NCI-H510A (cell line): ENCODE measurements at places on chromosomes 3 and 15.

- DNase-seq = no peak
Observed at GRCh38 chr3:53721187-53722119, 124.8 kb downstream of the CHDH start.

DNA sequence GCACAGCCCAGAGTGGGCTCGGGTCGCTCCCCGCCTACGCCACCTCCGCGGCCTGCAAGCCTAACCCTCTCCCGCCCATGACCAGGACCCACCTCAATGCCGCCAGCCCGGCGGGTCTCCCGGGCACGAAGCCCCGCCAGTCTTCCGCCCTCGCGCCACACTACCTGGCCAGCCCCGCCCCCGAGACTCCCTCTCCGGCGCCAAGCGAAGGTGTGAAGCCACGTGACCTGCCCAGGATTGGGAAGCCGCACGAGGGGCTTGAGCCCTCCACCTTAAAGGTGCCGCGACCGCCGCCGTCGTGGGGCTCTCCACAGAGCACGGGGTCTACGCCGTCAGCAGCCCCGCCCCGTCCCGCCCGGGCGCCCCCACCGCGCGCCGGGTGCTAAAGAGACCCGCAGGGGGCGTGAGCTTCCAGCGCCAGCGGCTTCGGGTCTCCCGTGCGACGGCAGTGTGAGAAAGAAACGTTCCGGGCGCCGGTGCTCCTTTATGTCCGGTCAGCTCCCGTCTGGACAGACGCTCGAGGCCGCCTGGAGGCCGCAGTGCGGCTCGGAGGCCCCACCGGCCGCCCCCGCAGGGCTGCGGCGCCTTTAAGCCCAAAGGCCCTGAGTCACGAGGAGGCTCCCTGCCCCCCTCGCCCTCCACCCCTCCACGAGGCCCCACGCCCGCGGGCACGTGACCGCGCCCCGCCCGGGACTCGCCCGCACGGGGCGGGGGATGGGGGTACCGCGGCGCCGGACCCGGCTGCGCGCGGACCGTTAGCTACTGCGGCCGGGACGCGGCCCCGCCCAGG is at the start of gene CPEB1:
CPEB1 (minus strand) TSS at position 319 of the 790 bp plus-strand sequence. CDS start 18,904 bp downstream, outside the sequence.
- no peak for DNase-seq

- DNase-seq = no peak
Observed at GRCh38 chr3:151228666-151229040, 25.6 kb upstream of the GPR171 start.

DNA sequence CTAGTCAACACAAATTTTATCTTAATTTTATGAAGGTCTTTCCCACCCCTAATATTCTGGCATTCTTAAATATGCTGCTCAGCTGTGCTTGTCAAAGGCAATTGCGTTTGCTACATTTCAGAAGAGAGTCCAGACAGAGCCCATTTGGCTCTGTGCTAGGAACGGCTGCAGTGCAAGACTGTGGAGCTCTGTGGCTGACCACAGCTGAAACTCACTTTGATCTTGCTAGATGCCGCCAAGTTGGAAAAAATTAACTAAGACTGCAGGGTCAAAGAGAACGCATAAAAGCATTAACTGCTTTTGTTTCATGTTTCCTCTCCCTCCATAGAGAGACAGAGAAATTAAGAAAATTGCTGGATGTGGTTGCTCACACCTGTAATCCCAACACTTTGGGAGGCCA is 7.6 kb upstream of the PPP1R2 start:
- DNase-seq = no peak

GRCh38 chr3:30611613-30612436 is 5.4 kb downstream of the TGFBR2 start:
- DNase-seq = no peak

- no peak for DNase-seq
Observed at GRCh38 chr3:126501054-126501453, 16.5 kb downstream of the UROC1 start.

DNA sequence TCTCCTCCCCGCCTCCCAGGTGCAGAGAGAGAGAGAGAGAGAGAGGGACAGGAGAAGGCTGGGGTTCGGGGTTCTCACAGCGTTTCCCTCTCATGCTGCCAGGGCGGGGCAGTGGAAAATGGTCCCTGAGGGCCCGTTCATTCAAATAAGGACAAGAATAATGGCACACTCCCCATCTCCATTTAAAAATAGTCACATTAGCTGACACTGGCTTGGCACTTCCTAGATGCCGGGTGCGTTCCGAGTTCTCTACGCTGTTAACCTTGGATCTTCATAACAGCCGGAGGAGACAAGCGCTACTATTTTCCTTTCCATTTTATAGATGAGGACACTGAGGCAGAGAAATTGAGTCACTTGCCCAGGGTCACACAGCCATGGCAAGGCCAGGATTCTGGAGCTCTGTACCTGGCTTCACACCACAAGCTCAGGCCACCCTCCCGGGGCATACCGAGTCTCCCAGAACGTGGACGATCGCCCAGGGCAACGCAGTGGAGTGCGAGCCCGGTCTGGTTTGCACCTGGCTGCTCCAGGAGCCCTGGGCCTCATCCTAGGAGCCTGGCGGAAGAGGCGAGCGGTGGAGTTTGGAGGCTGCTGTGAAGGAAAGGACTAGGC is 608 bp upstream of the SLC6A6 start:
- no peak for DNase-seq

- DNase-seq = no peak
Observed at GRCh38 chr3:72041076-72041475, 256.1 kb upstream of the PROK2 start.

GRCh38 chr15:69720536-69720935 is 267.9 kb downstream of the RPLP1 start:
- no peak for DNase-seq

GRCh38 chr3:182183716-182184430 is 472.1 kb downstream of the SOX2 start:
- no peak for DNase-seq

GRCh38 chr3:155350571-155350970 is 57.1 kb upstream of the STRIT1 start:
- DNase-seq = no peak

GRCh38 chr3:129560269-129560787 is 17.4 kb downstream of the H1-8 start:
- DNase-seq = no peak

- DNase-seq = no peak
Observed at GRCh38 chr3:48084929-48085328, 68.7 kb upstream of the MAP4 start.

- no peak for DNase-seq
Observed at GRCh38 chr15:40046721-40047414, 7.9 kb upstream of the SRP14 start.

- DNase-seq = no peak
Observed at GRCh38 chr3:11556851-11557644, 86.7 kb downstream of the VGLL4 start.

DNA sequence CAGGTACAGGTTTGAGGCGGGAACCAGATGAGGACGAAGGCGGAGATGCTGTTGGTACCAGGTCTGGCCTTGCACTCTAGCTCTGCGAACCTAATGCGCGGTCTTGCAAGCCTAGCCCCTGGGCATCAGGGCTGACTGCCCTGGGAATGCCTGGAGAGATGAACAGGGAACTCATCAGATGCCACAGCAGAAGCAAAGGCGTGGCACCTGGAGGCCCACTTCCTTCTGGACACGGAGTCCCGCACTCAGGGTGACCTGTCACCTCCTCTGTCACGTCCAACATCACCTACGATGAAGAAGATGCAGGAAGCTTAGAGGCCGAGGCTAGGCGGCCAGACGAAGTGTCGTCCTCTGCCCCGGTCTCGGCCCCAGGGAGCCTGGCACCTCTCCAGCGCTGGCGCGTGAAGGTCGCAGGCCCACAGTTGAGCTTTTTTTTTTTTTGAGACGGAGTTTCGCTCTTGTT is 9.4 kb downstream of the RPLP1 start:
- DNase-seq = no peak

- no peak for DNase-seq
Observed at GRCh38 chr15:70192490-70192889, 94.8 kb upstream of the TLE3 start.

DNA sequence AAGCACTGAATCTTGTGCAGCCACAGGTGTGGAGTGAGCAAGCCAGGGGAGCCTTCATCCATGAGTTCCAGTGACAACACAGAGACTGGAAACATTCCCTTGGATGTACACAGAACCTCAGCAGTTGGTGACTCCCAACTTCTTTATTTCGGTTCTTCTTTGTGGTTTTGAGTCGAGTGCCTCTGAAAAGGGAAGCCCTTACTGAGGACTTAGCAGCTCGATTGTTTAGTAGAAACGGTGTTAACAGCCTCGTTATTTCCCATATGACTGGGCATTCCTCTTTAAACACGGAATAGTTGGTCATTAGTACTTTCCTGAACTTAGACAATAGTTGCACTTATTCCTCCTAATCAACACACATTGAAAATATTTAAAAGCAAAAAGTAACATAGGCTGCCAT is 7.7 kb downstream of the SLCO3A1 start:
- DNase-seq = no peak

DNA sequence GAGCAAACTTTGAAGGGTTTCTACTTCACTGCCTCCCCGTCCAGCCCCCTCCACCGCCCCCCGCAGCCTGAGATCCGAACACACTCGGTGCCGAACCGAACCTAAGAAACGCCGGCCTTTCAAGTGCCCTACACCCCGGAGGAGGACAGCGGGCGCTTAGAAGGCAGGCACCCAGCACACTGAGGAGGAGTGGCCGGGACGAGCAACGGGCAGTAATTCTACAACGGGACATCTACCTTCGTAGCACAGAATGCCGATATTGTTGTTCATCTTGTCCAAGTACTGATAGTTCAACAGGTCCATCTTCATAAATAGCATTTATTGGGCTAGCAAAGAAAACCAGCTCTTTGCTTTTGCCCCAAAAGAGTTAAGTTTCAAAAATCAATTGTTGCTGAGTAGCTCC is 513 bp downstream of the VGLL4 start:
- DNase-seq = no peak

- no peak for DNase-seq
Observed at GRCh38 chr3:157631478-157631877, 128.3 kb upstream of the VEPH1 start.

GRCh38 chr3:100993309-100993708 is at the start of gene ABI3BP:
Gene ABI3BP (minus strand): TSS chr3:100993421. CDS start chr3:100993384, 37 bp downstream.
- no peak for DNase-seq

DNA sequence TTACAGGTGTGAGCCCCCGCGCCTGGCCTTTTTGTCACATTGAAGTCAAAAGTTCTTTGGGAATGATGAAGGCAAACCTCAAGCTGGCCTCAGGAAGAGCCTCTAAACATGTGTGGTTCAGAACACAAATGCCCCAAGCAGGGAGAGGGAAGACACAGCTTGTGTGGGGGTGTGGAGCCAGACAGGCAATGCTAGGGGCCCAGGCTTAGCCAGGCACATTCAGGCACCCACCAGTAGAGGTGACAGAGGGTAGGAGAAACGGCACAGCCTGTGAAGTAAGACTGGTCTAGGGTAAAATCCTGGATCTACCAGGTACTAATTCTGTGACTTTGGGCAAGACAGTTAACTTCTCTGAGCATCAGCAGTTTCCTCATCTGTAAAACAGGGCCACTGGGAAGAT is 3.5 kb downstream of the HDC start:
- DNase-seq = no peak

DNA sequence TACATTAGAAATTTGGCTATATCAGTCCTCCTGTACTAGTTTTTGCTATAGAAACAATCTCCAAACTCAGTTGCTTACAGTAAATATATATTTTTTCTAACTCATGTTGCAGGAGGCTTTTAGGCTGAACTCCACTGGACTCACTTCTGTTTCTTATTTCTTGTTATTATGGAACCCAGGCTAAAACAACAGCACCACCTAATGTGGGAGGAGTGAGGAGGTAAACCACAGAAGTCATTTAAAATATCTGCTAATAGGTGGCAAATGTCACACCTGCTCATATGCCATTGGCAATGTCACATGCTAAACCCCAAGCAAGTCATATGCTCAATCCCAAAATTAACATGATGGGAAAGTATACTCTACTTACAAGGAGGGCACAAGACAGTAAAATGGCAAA is 462.2 kb downstream of the PLOD2 start:
- DNase-seq = no peak

GRCh38 chr3:104750581-104750980 is 616.1 kb upstream of the ALCAM start:
- no peak for DNase-seq

DNA sequence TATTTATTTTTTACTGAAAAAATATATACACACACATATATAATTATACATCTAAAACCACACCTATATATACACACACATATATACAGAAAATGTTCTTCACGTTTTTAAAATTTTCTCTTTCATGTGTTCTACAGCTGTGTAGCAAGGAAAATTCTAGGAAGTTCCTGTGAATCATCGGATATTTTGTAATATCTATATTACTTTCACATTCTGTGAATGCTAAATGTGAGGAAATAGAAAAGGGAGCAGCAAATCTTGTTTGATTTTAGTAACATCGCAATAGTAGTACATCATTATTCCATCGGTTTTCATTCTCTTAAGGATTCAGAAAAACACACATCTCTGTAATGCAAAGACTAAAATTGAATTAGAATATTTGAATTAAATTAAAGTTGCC is 836.8 kb upstream of the NECTIN3 start:
- no peak for DNase-seq

DNA sequence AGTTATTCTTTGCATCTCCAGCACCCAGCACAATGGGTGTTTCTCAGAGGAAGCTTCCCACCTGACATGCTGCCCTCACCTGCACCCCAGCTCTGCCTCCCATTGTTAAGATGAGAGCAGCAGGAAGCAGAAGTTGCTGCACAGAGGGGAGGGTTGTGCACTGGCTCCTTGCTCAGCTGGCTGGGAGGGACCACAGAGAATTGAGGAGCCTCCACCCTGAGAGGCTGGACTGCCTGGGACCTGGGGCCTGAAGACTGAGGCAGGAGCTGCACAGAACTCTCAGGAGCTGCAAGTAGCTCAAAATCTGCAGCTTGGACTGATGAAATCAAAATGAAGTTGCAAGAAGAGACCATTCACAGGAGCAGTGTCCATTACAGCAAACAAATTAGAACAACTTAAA is 222.3 kb upstream of the LINGO1 start:
- DNase-seq = no peak

GRCh38 chr15:73969151-73969759 is 22.8 kb downstream of the STOML1 start:
- no peak for DNase-seq

DNA sequence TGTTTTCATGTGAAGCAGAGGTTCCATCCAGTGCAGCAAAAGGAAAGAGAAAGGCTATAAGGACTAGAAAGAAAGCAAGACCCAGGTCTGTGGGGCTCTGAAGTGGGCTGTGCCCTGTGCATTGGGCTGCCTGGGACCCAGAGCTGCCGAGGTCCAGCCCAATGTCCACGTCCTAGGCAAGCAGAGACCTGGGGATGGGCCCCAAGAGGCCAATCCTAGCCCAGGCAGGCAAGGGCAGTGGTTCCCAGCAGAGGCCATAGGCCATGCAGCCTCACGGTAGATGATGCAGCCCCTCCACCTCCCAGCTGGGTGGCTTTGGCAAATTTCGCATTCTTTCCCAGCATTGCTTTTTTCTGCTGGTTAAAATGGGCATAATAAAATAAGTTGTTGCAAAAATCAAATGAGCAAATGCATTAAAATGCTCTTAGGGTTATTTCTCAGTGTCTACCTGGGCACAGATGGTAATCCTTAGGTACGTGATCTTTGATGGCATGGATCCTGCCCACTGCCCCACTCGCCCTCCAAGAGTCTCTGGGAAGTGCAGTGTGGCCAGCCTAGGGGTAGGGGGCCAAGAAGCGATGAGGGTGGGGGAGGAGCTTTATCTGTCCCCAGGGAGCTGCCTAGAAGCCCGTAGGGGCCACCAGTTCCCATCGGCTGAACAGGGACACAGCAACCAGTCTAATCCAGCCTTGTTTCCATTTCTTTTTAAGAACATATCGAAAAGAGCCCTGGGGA is 22.3 kb upstream of the GP9 start:
- DNase-seq = no peak

GRCh38 chr3:189099505-189100290 is 72.1 kb upstream of the TPRG1 start:
- no peak for DNase-seq

GRCh38 chr3:191382661-191383060 is 52.3 kb upstream of the UTS2B start:
- no peak for DNase-seq
